ENCODE measurements at places on chromosomes 6 and 20.

- peak; percentile 92 for DNase-seq
These were observed at the start of gene TUBB for GRCh38 chr6:30719791-30720737. Gene TUBB (plus strand): TSS chr6:30720352. CDS start chr6:30720507, 155 bp downstream.

DNA sequence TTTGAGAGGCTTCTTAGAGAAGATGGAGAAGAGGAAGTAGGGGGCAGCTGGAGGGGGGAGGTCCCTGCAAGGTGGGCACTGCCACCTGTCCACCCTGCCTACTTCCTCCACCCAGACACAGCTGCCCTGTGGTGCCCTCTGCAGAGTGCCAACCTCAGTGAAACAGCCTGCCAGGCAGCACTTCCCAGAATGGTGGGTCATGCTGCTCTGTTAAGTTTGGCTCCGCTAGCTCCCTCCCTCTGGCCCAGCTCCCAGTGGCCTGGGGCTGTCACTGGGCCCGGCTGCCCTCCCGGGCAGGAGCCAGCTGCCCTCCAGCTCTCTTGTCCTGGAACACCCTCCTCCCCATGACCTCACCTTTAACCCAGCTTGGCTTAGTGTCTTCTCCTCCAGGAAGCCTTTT, 5.1 kb upstream of the EPB41L1 start:
- DNase-seq, result no peak

DNA sequence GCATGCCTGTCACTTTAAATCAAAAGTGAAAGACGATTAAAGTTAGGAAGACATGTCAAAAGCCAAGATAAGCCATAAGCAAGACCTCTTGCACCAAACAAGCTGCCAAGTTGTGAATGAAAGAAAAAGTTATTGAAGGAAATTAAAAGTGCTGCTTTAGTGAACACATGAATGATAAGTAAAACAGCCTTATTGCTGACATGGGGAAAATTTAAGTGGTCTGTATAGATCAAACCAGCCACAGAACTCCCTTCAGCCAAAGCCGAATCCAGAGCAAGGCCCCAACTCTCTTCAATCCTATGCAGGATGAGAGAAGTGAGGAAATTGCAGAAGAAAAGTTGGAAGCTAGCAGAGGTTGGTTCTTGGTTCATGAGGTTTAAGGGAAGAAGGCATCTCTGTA, 9.3 kb upstream of the RIPK1 start:
- no peak for DNase-seq

DNA sequence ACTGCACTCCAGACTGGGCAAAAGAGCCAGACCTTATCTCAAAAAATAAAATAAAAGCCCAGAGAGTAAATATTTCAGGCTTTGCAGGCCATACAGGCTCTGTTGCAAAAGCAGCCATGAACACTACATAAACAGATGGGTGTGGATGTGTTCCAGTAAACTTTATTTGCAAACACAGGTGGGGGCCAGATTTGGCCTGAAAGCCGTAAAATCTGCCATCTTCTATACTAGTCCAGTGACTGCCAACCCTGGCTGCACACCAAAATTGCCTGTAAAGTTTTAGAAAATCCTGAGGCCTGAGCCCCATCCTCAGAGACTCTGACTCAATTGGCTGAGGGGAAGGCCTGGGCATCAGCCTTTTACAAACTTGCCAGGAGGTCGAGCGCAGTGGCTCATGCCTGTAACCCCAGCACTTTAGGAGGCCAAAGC, 103.6 kb downstream of the ZMYND8 start:
- no peak for DNase-seq

DNA sequence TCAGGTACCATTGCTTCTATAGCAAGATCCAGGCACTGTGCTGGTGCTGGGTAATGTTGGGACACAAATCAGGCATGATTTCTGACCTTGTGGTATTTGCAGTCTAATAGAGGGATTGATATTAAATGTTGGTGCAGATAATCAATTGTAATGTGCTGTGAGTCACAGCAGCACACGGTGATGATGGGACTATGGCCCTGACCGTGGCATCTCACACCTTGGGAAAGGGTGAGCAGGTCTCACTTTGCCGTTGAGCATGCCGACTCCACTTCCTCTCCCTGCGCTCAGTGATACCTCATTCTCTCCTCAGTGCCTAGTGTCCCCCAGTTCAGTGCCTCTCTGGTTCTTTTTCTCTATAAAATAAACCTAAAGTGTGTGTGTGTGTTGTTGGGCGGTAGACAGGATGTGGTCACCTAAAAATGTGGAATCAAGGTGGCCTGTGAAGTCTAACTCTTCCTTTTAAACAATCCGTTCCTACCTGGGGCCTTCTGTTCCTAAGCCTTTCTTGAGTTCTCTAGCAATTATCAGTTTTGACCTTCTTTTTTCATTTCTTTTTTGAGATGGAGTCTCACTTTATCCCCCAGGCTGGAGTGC, 188.5 kb downstream of the REV3L start:
- DNase-seq, result no peak

- DNase-seq, result no peak
These were observed 166.3 kb upstream of the PMEPA1 start for GRCh38 chr20:57876163-57876562.

DNA sequence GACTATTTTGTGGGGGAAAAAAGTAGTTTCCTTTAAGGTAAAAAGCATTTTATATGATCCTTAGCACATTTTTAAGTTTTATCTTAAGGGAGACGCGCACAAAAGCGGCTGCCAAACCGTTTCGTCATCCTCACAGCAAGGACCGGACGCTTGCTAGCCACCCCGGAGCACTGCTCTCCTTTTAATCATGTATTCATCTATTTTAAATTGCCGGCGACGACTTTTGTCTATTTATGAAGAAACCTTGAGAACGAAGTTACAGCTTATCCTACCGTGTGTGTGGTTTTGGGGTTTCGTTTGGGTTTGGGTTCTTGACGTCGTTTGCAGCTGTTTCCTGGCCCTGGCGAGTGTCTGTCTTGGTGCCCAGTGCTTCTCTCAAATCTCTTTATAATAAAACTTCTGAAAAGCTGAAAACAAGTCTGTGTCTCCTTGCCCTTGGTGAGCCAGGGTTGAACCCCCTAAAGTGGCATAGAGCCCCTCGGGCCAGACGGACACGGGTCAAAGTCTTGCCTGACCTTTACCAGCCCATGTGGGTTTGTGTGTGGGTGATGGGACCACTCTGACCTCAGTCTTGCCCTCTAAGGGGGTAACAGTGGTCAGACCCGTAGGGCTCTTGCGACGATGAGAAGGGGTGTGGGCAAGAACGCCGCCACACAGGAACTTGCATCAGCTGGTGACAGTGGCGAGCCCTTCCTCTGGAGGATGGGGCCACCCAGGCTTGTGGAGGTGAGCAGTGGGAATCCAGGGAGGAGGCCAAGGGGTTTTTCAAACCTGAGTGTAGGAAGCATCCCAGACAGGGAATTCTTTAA, 117.6 kb downstream of the JPH2 start:
- no peak for DNase-seq

GRCh38 chr6:158468666-158469065, 91.2 kb upstream of the TMEM181 start:
- peak; percentile 72 for DNase-seq

DNA sequence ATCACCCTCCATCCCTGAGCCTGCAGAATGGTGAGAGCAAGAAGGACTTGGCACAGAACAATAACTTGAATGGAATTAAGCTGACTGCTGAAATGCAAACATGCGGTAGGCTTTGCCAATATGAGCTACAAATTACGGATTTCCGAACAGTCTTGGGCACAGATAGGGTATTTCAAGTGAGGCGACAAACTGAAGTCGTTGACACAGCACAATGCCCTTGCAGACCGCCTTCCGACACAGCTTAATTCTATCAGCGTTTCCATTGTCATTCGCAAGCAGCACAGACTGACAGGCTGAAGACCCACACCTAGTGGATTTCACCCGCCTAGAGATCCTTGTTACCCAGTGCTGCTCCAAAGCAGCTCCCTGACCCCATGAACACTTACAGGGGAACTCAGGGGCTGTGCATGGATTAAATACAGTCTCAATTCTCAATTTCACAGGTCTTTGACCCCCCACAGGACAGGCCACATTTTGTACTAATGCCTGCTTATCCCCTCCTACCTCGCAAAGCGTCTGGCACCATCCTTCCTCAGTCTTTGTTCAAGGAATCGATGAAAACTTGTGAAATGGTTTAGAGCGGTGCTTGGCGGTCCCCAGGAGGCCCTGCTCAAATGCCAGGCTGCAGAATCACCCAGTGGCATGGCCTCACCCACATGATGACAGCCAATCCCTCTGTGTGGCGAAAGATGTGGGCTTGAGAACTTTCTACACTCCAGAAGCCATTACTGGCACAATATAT, 34.6 kb downstream of the RAMACL start:
- DNase-seq, result no peak

DNA sequence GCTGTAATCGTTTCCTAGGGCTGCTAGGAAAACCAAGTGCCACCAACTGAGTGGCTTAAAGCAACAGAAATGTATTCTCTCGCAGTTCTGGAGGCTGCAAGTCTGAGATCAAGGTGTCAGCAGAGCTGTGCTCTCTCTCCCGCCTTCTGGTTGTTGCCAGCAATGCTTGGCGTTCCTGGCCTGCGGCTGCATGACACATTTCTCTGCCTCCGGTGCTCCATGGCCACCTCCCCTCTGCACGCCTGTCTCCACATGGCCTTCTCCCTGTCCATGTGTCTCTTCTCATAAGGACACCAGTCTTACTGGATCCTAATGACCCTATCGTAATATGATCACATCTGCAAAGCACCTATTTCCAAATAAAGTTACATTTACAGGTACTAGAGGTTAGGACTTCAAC, 91.7 kb upstream of the AKAP12 start:
- DNase-seq, result no peak

DNA sequence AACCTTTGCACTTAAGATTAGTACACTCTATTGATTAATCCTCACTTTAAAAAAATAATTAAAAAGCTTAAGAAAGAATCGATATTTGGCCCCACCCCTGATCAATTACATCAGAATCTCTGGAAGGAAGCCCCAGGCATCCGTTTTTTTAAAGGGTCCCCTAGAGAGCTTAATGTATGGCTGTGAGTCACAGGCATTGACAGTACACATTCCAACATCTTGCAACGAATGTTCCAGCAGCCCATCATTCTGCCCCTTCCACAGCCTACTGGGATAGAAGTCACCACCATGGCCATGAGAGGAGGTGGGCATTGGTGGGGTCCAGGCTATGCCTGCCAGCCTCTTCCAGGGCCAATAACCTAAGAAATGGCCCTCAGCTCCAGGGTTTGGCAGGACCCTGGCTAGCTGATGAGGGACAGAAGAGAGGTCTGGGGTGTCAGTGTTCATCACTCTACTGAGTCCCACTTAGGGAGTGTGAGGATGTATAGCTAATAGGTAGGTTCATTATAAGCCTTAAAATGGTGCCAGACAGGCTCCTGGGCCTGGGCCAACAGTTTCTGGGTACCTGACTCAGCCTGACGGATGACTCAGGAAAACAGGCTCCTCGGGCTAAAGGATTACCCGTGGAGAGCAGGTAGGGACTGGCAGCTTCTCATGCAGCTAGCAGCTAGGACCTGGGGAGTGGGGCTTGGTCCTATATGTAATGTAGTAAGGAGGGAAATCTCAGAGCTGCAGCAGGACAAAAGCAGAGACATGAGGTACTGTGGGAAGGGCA, 40.4 kb downstream of the MDGA1 start:
- no peak for DNase-seq

- peak; percentile 82 for DNase-seq
These were observed 121.9 kb upstream of the ZFP64 start for GRCh38 chr20:52313341-52313963.

- DNase-seq, result no peak
These were observed 45.1 kb upstream of the TAGAP start for GRCh38 chr6:159089909-159090308.

DNA sequence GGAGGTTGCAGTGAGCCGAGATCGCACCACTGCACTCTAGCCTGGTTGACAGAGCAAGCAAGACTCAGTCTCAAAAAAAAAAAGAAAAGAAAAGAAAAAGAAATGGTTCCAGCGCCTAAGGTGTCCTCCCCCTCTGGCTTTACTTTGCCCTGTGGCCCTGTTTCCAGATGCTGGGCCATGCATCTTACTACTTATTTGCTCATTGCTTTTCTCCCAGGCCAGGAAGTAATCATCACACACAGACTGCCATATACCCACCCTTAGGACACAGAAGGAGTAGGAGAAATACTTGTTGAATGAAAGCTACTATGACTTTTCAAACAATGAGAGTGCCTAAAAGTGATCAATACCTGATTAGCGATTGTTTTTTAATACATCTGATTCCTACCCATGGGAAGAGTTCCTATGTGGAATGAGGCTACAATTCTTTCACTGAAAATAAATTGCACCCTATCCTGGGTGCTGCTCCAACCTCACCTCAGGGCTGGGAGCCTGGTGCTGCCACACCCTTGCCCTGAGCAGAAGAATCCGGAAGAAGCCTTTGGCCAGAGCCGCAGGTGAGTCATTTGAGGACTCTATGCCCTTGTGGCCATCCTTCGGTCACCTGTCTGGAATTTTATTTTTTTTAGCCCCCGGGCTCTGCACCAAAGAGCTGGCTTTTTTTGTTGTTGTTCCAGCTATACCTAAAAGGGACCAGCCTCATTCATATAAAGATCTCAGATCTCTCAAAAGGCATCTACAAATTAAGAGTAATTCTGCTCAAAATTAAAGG, 22.7 kb upstream of the TFAP2C start:
- no peak for DNase-seq

DNA sequence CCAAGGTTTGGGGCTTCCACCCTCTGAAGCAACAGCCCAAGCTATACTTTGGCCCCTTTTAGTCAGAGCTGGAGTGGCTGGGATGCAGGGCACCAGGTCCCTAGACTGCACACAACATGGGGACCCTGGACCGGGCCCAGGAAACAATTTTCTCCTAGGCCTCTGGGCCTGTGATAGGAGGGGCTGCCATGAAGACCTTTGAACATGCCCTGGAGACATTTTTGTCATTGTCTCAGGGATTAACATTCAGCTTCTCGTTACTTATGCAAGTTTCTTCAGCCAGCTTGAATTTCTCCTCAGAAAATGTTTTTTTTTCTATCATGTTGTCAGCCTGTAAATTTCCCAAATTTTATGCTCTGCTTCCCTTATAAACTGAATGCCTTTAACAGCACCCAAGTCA, 82.3 kb downstream of the LRRC1 start:
- DNase-seq, result no peak

DNA sequence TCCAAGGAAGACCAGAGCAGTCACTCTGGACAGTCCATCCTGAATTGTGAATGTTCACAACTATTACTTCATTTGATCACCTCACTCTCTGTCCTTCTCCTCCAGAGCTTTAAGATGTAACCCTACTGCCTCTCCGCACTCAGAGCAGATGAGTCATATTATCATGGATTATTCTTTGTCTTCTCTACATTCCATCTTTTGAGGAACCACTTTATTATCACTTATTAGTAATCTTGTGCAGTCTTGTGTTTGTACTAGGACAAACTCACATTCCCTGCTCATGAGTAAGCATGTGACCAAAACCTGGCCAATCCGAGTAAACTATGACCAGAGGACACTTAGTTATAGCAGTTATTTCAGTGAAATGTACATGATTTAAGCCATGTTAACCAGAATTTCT, 401.5 kb upstream of the ADGRB3 start:
- no peak for DNase-seq

- no peak for DNase-seq
These were observed 109.2 kb upstream of the RALGAPA2 start for GRCh38 chr20:20821484-20822260.

DNA sequence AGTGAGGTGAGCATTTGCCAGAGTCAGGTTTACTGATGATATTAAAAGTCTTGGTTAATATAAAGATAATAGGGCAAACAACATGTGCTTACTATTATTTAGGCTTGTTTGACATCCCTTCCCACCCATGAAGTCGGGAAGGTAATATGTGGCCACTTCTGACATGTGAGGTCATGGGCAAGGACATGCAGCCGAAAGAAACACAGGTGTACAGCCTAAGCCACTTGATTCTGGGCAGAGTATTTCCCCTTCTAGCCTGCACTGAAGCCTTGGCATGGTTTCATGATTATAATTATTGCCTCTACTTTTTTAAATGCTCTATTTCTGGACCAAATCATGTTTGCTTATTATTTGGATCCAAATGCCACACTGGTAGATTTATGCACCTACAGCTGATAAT, 52.3 kb downstream of the TSPYL4 start:
- no peak for DNase-seq

Data from NCI-H524 (cell line).